ENCODE measurements at places on chromosomes 3 and 15.

DNA sequence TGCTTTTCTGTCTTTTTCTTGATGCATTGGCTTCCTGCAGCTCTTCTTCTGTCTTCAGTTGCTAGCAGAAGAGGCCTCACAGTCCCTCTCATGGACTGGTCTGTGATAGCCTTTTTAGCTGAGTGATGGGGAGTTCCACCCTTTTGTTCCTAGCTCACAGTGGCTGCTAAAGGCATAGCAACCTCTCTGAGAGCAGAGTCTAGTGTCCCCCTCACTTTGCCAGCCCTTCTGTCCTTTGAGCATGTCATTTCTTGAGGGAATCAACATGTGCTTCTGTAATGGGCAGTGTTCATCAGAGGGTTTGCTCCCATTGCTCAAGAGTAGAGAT, 44.4 kb downstream of the GAP43 start:
- DNase-seq: no peak

DNA sequence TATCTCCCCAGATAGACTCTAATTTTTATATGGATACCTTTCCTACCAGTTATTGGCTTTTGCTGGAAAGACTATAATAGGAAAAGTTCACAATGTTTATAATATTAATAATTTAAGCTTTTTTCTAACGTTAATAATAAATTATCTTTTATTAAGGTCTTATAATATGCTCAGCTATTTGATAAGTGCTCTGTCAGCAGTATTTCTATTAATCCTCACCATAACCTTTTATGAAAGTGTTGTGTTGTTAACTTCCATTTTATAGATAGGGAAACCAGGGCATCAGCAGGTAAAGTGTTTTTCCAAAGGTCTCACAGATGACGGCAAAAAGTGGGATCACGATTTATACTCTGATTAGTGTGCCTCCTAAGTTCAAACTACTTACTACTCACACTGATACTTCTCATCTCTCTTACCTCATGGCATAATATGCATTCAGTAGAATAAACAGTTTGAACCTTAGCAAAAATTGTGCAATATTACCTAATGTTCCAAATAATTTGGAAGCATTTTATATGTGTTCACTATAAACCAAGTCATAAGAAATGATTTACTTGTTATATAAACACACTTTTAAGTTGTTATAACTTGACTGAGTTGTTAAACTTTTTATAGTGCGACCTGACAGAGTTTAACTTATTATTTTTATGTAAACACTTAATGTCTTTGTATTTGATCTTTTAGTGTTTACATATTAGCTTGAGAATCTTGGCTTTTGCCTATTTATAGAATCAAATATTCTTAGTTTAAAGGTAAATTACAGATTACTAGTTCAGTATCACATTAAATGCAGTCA, 274.9 kb upstream of the DCBLD2 start:
- DNase-seq: no peak

DNA sequence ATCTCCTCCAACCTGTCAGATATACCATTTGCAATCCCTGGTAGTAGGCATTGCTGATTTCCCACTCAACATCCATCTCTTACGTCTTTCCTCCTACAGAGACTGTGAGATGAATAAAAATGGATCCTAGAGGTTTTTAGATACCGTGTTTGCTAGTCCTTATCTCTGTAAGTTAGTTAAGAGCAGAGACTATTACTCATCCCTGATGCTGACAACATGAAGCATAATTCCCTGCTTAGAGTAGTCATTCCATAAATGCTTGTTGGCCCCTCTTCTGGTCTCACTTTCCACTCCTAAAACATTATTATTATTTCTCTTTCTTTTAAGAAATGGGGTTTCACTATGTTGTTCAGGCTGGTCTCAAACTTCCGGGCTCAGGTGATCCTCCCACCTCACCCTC, 136.2 kb downstream of the RTP4 start:
- no peak for DNase-seq

- no peak for DNase-seq
These were observed 10.7 kb upstream of the CSTA start for GRCh38 chr3:122314228-122314876.

DNA sequence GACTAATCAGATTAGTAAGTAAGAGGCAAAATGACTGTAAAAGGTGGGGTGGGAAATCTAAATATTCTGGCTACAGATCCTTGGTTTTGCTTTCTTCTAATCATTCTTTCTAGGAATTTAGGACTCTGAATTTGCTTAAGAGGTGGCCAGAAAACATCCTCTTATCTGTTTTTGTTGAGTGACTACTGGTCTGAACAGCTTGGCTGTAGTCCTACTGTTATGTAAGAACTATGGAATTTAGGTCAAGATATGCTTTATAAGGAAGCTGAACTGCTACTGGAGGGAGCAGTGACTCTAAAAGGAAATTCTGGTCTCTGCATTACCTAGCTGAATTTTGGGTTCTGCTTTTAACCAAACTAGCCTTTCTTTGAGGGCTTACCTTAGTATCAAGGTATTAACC, 33.5 kb upstream of the CSPG5 start:
- no peak for DNase-seq

- no peak for DNase-seq
These were observed 2.8 kb upstream of the MCTP2 start for GRCh38 chr15:94228611-94229010.

DNA sequence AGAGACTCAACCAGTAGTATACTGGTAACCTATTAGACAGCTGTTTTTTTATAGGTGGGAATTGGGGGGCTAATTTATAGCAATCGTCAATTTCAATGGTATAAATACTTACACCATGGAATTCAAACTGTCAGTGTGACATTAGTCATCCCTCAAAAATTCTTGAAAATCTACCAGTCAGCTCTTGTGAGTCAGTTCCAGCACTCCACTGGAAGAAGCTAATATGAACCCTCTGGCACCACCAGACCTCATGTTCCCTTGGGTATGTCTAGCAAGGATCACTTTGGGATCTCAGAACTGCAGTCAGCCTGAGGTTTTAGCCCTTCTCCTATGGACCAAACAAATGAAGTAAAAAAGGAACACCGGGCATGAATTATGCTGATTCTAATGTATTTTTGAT, 11.8 kb upstream of the UACA start:
- DNase-seq: no peak

DNA sequence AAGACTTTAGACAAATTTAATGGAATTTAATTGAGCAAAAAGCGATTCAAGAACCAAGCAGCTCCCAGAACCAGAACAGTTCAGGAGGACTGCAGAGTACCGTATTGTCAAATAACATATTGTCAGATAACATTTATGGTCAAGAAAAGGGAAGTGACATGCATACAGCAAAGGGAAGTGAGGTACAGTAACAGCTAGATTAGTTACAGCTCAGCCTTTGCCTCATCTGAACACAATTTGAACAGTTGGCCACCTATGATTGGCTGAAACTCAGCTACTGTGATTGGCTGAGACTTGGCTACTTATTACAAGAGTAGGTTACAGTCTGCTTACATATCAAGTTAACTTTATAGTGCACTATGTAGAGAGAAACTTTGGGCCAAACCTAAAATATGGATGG, 21.9 kb downstream of the ZFAND6 start:
- DNase-seq: no peak

DNA sequence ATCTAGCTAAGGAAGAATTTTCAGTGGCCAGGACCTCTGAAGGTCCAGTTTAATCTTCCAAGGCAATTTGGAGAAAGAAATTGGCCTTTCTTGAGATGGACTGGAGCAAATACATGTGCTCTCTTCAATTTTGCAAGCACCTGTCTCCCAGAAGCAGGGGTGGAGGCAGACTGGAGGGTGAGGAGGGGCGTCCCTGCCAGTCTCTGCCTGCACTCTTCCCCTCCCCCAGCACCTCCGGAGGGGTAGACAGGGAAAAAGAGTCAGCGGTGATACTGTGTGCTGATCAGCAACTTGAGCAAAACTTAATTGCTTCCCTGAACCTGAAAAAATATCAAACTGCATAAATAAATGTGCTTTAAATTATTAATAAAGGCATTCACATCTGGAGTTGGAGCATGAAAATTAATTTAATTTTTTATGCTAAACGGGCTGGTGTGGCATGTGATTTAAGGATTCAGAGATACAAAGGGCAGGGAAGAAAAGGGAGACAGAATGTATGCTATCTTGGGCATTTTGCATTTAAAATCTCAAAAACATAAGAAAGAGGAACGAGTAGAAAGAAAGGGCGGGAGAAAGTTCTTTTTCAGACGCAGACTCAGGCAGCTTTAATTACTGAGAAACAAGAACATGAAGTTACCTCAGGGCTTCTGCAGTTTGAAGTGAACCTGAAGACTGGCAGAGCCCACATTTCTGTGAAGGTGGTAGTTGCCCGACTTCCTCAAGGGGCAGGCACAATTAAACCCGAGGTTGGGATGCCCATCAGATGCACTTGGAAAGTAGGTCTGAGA, 319.7 kb downstream of the UACA start:
- no peak for DNase-seq

DNA sequence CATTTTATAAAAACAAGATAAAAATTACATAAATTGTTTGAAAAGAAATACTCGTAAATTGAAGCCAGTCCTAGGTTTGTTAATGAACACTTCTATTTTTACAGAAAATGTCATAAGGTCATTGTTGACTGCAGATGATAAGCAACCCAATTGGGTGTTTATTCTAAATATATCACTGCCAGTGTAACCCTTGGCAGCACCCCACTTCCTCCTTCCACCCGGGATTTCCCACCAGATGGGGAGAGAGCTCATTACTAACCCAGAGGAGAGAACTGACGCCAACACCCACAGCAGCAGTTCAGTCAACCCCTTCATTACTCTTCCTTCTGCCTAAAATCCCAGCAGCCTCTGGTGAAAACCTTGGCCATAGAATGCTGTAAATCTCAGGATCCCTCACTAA, 307.6 kb downstream of the GAP43 start:
- no peak for DNase-seq

DNA sequence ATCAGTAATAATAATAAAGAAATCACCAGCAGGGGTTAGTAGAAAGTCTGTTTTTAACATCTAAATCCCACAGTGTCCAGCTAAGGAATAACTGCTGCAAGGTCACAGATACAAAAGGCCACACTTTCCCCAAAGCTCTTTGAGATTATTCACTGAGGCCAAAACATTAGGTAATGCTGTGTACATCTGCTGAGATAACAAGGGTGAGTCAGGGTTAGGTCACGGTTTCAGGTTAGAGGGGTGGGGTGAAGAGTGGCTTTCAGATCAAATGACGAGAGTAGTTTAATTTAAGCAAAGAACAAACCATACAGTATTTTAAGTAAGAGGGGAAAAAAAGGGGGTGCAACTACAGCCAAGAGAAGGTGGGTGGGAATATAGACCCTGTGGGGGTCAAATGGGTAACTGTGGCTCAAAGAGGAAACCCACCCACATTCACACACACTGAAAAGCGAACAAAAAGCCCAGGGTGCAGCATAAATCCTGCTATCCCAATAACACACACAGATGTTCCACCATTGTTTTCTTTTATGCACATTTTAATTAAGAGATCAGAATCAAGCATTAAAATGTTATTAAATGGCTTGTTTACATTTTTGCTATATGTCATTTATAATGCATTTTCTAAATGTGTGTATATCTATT, 412.9 kb downstream of the TIGIT start:
- no peak for DNase-seq

DNA sequence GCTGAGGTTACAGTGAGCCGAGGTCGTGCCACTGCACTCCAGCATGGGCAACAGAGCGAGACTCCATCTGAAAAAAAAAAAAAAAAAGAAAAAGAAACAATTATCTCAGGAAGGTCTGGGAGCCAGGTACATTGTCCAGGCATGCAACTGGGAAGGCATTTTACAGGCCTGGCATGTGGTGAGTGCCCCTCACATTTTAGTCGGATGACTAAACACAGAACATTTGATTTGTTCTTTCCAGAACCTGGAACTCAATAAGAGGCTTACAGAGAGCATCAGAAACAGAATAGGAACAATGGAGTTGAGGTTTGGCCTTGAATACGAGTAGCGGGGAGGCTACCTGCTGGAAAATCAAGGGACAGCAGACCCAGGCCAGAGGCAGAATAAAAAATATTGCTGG, 33.7 kb upstream of the IGF1R start:
- no peak for DNase-seq

DNA sequence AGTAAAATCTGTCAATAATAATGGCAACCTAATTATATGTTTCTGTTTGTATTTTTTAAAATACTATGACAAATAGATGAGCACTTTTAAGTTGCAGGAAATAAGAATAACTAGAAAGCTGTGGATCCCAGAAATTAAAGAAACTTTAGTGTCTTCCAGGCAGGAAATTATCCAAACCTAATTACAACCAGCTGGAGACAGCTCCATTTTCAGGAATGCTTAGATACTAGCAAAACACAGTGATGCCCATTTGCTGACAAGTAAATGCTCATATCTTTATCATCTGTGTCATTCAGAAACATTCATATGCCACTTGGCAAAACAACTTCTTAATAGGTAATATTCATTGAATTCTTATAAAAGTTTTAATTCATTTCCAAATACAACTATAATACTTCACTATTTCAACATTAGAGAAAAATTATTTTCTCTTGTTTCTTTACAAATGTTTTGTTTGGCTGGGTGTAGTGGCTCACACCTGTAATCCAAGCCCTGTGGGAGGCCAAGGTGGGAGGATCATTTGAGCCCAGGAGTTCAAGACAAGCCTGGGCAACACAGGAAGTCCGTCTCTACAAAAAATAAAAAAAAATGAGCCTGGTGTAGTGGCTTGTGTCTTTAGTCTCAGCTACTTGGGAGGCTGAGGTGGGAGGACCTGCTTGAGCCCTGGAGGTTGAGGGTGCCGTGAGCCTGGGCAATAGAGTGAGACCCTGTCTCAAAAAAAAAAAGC, 169.1 kb upstream of the TSPAN3 start:
- no peak for DNase-seq

- no peak for DNase-seq
These were observed 438.6 kb upstream of the ZNF385D start for GRCh38 chr3:22189616-22190015.

GRCh38 chr3:130827486-130827885, 66.4 kb upstream of the ATP2C1 start:
- DNase-seq: no peak

DNA sequence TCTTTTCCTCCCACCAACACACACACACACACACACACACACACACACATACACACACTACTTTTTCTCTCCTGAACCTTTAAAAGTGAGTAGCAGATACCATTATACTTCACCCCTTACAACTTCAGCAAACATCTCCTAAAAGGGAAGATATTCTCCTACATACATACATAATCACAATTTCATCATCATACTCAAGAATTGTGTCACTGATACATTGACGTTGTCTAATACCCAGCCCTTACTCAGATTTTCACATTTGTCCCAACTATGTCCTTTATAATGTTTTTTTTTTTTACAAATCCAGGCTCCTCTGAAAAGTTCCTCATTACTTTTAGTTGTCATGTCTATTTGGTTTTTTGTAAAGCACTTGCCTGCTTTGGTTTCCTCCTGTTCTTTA, 18.5 kb downstream of the ABHD6 start:
- no peak for DNase-seq

- no peak for DNase-seq
These were observed 420.9 kb downstream of the LPP start for GRCh38 chr3:188574885-188575284.

- DNase-seq: no peak
These were observed 1029.1 kb upstream of the GBE1 start for GRCh38 chr3:82790307-82791097.

- no peak for DNase-seq
These were observed 118.4 kb upstream of the ROBO1 start for GRCh38 chr3:79886204-79886603.
